ENCODE measurements at places on chromosomes 5 and 9.

- DNase-seq, result no peak
These were observed at the start of gene NIM1K for GRCh38 chr5:43191740-43192557. NIM1K (plus strand) TSS chr5:43192225; CDS start chr5:43245776, 53,551 bp downstream.

DNA sequence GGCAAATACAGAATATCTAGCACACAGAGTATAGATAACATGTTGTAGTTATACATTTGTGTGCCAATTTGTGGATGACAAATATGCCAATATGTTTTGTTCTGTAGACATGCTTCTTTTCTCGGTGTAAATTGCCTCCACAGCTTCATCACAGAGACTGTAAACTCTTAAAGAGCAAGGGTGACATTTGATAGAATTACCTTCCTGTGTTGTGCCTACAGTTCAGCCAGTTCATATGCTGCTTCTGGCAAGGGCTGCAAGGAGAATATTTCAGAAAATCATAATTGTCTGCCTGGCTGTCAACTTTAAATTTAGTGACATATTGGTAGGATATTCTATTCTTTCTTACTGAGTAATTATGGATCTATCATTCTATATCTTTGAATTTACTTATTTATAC is 155.1 kb downstream of the MAT2B start:
- DNase-seq, result no peak

DNA sequence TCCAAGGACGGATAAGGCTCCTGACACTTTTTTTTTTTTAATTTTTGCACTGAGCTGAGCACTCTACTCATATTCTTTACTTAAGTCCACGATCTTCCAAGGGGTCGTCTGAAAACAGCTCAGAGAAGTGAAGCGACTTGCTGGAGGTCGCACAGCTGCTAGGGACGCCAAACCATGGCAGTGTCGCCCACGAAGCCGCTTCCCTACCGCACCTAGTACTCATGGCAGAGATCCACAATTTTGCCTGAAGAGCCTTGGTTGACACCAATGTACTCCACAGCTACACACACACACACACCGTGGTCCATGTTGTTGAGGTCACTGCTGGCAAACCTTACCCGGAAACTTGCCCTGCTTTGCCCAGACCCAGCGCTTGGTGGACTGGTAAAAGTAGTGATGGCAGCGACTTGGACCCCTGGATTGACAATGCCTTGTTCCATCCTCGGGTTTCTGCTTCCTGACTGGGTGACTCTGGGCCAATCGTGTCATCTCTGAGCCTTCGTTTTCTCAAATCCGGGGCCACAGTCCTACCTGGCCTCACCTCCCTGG is 521 bp upstream of the SLIT3 start:
- DNase-seq, result no peak

GRCh38 chr5:99133921-99134320 is 205.1 kb upstream of the CHD1 start:
- DNase-seq, result no peak

DNA sequence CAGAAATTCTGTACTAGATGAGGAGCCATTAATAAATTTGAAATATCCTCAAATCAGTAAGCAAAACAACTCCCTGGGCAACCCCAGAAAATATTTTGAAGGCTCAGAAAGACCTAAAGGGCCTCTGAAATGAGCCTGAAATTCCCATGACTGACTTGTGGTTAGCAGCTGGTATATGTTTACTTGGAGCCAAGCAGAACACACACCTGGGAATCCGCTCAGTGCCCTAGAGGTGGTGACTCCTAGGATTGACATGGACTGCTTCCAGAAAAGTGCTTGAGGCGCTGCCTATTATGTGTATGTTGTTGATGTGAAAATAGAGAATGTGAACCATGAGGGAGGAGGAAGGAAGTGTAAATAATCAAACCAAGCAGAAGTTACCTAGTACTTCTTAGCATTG is 14.7 kb downstream of the RFK start:
- DNase-seq, result no peak

- DNase-seq, result no peak
These were observed 198.5 kb upstream of the EGFLAM start for GRCh38 chr5:38059876-38060275.

DNA sequence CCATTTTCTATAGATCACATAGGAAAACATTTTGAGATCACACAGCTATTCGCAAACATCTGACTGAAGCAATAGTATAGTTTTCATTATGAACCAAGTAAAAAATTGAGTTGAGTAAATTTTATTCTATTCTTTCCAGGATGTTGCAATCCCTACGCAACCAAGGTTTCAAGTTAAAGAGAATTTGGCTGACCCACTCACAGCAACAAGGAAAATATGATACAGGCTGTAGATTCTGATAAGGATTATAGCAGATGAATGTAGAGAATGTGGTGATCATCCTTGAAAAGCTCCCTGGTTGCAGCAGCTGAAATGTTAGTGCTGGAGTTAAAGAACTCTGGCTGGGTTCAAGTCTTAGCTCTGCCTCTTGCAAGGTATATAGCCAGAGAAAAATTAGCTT is 4.7 kb downstream of the ABCA1 start:
- no peak for DNase-seq

- no peak for DNase-seq
These were observed 795 bp downstream of the CNOT8 start for GRCh38 chr5:154858972-154859871.
